ENCODE measurements at places on chromosomes 16 and 17.

DNA sequence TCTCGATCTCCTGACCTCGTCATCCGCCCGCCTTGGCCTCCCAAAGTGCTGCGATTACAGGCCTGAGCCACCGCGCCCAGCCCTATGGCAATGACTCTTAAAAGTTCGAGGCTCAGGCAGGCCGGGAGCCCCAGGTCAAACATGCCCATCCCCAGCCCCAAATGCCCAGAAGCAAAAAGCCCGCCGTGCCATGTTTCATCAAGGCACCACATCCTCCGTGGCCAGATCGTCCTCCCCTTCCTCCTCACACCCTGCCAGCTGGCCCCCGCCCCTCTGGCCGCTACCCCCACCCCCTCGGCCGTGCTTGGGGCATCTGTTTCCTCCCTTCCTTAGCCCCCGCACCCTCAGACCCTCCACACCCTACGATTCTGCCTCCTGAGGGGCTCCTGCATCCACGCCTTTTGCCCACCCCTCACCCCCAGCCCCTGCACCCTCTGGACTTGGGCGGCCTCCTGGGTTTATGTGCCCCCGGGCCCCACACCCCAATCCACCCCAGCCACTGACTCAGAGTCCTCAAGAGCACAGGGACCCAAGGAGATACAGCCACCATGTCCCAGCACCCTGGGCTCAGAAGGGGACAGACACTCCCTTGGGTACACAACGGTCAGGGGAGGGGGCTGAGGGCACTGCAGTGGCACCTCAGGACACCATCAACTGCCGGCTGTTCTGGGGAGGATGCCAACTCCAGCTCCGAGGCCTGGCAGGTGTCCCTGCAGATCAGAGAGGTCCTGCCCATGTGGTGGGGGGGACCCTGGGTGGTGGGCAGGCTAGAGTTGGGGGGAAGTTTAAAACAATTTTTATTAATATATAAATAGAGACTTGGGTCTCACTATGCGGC, 7.1 kb downstream of the CTRB1 start:
- DNase-seq, result no peak

- DNase-seq, result no peak
Measured at GRCh38 chr16:20899071-20899470, 1.1 kb downstream of the DCUN1D3 start.

DNA sequence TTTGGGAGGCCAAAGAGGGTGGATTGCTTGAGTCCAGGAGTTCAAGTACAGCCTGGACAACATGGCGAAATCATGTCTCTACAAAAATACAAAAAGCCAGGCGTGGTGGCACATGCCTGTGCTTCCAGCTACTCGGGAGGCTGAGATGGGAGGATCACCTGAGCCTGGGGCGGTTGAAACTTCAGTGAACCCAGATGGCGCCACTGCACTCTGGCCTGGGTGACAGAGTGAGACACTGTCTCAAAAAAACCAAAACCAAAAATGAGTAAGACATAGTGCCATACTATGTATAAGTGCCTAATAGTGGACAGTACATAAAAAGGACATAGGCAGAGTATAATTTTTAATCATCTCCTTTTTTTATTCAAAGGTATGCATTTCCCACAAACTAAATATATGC, 4.0 kb downstream of the CTC1 start:
- peak; percentile 35 for DNase-seq

GRCh38 chr17:80800481-80801391, 190.9 kb upstream of the CHMP6 start:
- no peak for DNase-seq

DNA sequence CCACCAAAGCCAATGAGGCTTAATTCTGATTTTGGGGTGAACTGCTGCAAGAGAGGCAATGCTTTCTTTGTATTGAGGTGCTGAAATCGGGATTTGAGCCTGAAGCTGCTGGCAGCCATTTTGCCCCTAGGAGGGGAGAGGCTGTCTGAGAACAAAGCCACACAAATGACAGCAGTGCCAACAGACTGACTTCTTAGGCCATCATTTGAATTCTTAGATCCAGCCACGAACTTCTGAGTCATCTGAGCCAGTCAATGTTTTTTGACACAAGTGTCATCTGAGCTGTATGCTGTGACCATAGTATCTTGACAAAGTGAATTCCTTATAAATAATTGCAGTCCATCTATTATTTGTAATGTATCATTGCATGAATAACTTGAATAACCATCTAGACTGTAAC, 29.0 kb downstream of the HYDIN start:
- DNase-seq, result no peak

DNA sequence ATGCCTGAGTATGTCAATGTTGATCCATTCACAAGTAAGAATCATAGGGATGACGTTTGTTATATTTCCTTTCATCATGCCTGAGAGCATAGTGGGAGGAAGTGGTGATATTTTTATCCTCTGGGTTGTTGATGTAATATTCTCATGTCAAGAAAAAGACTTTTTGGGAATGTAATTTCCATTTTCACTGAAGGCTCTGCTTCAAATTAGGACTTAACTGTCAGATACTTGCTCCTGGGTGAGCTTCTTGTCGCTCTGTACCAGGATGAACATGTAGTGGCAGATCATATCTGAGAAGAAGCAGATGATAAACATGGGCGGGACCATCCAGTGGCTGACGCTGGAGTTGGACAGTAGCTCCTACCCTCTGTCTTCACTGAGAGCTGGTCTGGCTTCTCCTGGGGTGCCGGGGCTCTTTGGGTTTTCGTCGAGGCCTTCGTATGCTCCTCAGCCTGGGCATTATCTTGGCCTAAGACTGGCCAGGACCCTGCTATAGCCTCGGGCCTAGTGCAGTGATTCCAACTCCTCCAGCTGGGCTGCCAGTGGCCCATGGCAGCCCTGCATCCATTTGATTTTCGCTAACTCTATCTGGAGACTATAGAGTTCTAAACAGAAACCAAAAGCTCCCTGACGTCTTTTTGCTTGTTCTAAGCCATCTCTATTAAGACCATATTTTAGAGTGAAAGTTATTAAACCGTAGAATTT, 19.7 kb downstream of the CYB5B start:
- peak; percentile 16 for DNase-seq

DNA sequence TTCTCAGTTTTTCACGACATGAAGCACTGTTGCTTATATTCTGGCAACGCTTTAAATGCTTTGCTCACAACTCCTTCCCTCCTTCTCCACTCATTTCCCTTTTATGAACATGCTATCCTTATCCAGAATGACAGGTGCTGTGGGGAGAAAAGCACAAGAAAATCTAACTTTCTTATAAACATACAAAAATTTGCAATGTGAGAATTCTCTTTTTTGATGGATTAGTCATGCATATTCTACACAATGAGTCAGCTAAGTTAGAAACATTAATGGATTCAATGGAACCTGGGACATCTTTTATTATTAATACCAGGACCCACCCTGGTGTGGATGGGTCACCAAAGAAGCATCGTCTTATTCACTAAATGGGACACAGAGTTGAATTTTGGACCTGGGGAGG, 234.6 kb upstream of the CDH5 start:
- no peak for DNase-seq
